ENCODE measurements at places on chromosomes 4 and X. TPM values are rescaled to one million over a fixed set of nuclear protein-coding genes. Genes with fewer than 3 reads are reported as not detected.

Gene PNMA5
- not detected for total RNA-seq

Gene EFHC2
- total RNA-seq: 0.83 TPM

Gene TEX13D
- not detected for total RNA-seq

Gene PDGFRA
- total RNA-seq: 598 TPM

Gene STOX2
- total RNA-seq: 0.20 TPM

Gene PRRG3
- 0.10 TPM for total RNA-seq

Gene FAM149A
- total RNA-seq: 9.7 TPM

Gene DOK7
- not detected for total RNA-seq

Gene PCDH10
- total RNA-seq: 0.05 TPM

Gene TMEM31
- not detected for total RNA-seq

Gene SYN1
- 1.7 TPM for total RNA-seq

Gene MAGEA3
- total RNA-seq: not detected

Gene FAM9B
- total RNA-seq: not detected

Gene RBM46
- total RNA-seq: 0.20 TPM

Gene HELT
- not detected for total RNA-seq

Gene SLC9B1
- total RNA-seq: 0.34 TPM

Gene MMRN1
- 0.83 TPM for total RNA-seq

Gene KLHL4
- total RNA-seq: 2.7 TPM

Gene BANK1
- total RNA-seq: 0.06 TPM

Gene SOWAHD
- total RNA-seq: 0.20 TPM

Gene SNX12
- total RNA-seq: 51.0 TPM

Gene FAM133A
- total RNA-seq: not detected

Gene CYP2U1
- 8.2 TPM for total RNA-seq

Gene GBA3
- total RNA-seq: not detected

Gene KLF8
- total RNA-seq: 2.4 TPM

Gene ATP1B4
- not detected for total RNA-seq

Gene LRP2BP
- total RNA-seq: 0.37 TPM

Gene TAF7L
- total RNA-seq: 0.05 TPM

Gene GABRB1
- total RNA-seq: not detected

Gene ERCC6L
- total RNA-seq: 0.20 TPM

Gene UGT8
- total RNA-seq: not detected

Gene PTCHD1
- 0.06 TPM for total RNA-seq

Gene FAM47E
- total RNA-seq: 0.44 TPM

Gene CXorf38
- total RNA-seq: 9.6 TPM

Gene UBA6
- total RNA-seq: 37.0 TPM

Gene NWD2
- not detected for total RNA-seq

Gene IBSP
- not detected for total RNA-seq

Gene CENPE
- total RNA-seq: 1.6 TPM

Gene RS1
- not detected for total RNA-seq

Gene FAM9C
- not detected for total RNA-seq

Gene TRIM61
- total RNA-seq: 1.6 TPM

Gene C1QTNF7
- 1.9 TPM for total RNA-seq

Gene STAP1
- not detected for total RNA-seq

Gene IRS4
- total RNA-seq: not detected
